ENCODE measurements at places on chromosomes 11 and 22.

- DNase-seq = no peak
These were observed 54.2 kb upstream of the CYP2D6 start for GRCh38 chr22:42184852-42185251.

- DNase-seq = no peak
These were observed 227.9 kb upstream of the GRIA4 start for GRCh38 chr11:105381941-105382340.

- no peak for DNase-seq
These were observed 121.8 kb downstream of the MICAL2 start for GRCh38 chr11:12232160-12232559.

DNA sequence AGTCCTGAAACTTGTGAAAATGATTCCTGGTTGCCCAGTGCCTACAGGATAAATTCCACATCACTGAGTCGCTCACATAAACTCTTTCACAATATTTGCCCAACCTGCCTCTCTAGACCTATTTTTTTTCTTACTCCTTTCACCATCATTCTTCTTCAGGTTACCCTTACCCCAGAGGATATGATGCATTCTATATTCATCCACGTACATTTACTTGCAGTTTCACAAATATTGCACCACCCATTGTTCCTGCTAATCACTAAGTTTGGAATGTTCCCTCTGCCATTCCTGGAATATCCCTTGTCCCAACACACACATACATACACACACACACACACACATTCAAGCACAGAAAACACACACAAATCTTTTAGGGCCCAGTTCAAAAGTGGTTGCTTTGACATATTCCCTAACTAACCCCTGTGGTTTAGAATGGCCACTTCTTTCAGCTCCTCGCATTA, 379.5 kb downstream of the ETS1 start:
- peak; percentile 99 for DNase-seq

GRCh38 chr11:115302946-115303703, 201.1 kb downstream of the CADM1 start:
- no peak for DNase-seq

GRCh38 chr11:64659417-64660144, 63.4 kb downstream of the NRXN2 start:
- DNase-seq = peak; percentile 26

- no peak for DNase-seq
These were observed 950.3 kb upstream of the CCDC90B start for GRCh38 chr11:84236436-84236835.

DNA sequence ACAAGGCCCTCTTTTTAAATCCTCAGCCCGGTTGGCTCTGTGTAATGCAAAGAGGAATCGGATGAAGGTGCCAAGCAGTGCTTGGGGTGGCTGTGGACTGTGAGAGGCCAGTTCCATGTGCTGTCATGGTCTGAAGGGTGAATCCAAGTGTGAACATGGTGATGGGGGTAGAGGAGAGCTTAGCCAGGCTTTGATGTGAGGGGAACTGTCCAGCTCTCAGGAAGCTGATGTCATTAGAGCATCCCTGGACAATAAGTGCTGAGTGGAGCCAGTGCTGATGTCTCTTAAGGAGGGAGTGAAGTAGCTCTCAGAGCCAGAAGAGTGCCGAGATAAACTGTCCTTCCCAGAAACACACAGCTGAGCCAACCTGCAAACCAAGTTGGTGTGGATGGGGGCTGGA, 53.6 kb downstream of the NAV2 start:
- DNase-seq = no peak

Measured in cardiac muscle cell (in vitro differentiated cells and primary cell).